ENCODE measurements at places on chromosomes 7 and 10.
A peak's percentile ranks its signal among the peaks of the same experiment; 100 is the strongest.

- DNase-seq = no peak
Observed at GRCh38 chr10:47256751-47257336, 43.2 kb upstream of the GDF10 start.

DNA sequence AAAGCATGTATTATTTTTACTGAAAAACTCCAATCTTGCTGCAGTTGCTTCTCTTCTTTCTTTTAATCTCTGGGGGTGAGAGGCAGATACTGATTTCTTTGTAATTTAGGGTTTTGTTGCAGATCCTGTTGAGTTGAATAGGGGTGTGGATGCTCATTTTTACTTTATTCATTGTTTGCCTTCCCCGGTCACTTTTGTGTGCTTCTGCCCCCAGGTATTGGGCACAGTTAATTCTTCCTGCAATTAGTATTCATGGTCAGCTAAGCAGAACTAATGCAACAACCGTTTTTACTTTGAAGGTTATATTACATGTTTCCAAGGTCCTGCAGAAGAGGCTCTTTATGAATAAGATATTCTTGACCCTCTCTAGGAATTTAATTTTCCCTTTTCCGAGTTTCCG, 96.4 kb downstream of the BUB3 start:
- DNase-seq = no peak

GRCh38 chr10:82190432-82191260, 315.7 kb downstream of the NRG3 start:
- no peak for DNase-seq

DNA sequence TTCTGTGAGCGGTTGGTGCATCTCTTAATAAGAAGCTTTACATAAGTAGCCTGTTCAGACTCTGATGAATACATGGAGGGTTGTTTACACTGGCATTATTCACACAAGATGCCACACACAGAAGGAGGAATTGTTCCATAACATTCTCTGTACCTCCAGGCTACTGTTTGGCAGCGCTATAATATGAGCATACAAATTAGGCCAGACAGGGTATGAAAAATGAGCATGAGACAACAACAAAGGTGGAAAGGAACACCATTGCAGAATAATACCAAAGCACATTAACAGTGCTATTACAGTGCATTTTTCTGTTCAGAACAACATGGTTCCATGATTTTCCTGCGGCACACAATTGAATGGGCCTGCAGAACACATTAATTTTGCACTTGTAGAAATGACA, 417.2 kb upstream of the C7orf33 start:
- DNase-seq = no peak

GRCh38 chr10:100728928-100729861, 16.2 kb upstream of the PAX2 start:
- peak; percentile 62 for DNase-seq

GRCh38 chr7:132124575-132124974, 451.7 kb downstream of the PLXNA4 start:
- no peak for DNase-seq

GRCh38 chr10:17386616-17387075, 67.7 kb downstream of the ST8SIA6 start:
- no peak for DNase-seq

DNA sequence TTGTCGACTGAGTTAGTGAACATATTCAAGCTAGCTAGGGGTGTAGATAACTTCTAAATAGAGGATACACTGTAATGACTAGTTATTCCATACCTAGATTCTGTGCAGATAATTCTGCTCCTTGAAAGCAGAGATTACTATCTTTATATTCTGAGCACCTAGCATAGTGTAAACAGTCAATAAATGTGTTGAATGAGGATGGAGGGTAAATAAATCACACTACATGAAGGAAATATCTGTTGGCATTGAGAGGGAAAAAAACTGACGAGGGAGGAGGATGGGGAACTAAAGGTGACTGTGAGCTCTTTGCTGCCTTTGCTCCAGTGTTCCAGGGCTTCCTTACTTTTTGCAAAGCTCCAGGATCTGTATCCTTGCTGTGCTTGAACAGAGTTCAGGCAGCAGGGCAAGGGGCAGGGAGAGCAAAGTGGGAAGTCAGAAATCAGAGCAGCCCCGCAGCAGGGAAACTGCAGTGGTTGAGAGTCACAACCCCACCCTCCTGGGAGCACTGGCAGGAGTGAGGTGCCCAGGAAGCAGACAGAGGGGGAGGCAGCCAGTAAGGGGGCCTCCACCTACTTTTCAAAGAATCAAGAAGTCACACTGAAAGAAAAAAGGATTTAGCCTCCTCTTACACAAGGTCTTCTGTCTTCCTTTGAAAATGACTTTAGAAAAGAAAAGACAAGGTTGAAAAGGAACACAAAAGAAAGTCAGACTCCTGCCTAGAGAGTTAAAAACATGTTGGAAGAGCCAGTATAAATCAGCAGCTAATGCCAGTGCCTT, 71.8 kb upstream of the LRRN3 start:
- no peak for DNase-seq

DNA sequence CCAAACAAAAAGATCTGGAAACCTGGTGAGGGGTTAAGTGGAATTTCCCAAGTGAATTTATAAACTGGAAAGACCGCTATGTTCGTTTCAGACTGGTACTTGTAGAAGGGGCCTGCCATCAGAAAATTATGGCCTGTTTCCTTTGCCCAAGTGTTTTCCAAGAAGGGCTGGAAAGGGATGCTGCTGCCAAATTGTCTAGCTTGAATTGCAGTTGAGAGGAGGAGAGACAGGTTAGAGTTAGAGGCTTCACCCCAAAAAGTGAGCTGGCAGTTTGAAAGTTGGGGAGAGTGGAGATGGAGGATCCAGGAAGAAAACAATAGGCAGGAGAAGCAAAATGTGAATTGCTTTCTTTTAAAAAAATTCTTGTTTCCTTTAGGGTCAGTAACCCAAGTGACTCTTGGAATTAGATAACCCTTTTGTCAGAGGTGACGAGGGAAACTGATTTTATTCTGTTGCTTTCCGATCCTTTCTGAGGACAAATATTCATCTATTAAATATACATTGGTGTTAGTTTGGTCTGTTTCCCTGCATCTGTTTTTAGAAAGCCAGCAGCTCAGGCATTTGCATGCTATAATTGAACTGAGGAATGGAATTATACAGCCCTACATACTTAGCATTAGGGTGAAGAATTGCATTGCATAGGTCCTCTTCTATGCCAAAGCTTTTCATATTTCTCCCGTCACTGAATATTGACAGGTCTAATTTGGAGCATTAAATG, 82.5 kb upstream of the PRR15 start:
- no peak for DNase-seq

- DNase-seq = no peak
Observed at GRCh38 chr10:131065673-131066305, 245.7 kb downstream of the TCERG1L start.

DNA sequence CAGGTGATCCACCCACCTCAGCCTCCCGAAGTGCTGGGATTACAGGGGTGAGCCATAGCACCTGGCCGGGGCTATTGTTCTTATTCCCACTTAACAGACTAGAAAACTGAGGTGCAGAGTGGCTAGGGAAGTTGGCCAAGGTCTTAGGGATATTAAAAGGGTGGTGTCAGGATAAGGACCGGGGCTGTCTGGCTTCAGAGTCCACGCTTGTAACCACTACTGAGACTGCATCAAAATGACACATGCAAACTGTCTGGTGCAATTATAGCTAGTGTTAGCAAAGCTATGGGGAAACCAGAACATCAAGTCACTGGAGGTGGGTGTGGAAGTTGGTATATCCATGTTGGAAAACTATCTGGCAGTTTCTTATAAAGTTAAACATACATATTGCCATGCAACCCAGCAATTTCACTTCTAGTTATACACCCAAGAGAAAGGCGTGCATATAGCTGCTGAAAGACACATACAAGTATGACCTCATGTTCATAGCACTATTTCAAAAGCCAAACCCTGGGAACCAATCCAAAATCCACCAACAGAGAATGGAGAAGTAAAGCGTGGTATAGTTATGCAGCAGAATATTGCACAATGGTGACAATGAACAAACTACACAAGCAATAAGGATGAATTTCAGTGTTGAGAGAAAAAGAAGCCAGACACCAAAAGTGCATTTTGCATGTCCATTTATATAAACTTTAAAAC, 33.9 kb upstream of the EEPD1 start:
- DNase-seq = no peak

DNA sequence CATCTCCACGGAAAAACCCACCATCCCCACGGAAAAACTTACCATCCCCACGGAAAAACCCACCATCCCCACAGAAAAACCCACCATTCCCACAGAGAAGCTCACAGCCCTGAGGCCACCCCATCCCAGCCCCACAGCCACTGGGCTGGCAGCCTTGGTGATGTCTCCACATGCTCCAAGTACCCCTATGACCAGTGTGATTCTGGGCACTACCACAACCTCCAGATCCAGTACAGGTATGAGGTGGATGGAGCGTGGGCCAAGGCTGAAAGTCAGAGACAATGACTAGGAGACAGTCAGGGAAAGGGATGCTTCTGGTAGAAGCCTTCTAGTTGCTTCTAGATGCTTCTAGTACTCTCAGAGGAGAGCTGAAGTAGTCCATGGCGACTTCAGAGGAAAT, 19.6 kb downstream of the ZAN start:
- DNase-seq = peak; percentile 21

- no peak for DNase-seq
Observed at GRCh38 chr7:35255443-35256255, 1.7 kb upstream of the TBX20 start.

- DNase-seq = no peak
Observed at GRCh38 chr7:11082121-11082520, 108.4 kb downstream of the PHF14 start.

- DNase-seq = no peak
Observed at GRCh38 chr7:31858055-31858454, 171.0 kb downstream of the PPP1R17 start.

DNA sequence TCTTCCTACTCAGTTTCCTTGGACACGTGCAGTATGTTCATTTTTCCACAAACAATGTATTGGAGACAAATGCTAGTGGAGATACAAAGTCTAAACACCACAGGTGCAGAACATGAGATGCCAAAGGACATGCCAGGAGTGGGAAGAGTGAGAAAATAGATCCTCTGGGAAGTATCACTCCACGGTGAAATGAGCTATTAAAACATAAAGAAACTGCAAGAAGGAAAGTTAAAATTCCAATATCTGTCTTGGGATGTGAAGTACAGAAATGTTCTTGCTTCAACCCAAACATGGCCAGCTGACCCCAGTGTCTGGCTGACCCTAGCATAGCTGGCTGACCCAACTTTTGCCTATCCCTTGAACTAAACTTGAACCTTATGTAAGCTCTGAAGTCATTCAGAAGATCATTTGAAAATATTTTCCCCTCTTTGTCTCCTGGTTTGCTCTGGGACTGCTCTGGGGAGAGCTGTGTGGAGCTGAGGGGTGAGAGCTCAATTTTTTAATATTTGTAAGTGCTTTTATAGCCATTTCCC, 59.5 kb downstream of the FZD1 start:
- DNase-seq = no peak

DNA sequence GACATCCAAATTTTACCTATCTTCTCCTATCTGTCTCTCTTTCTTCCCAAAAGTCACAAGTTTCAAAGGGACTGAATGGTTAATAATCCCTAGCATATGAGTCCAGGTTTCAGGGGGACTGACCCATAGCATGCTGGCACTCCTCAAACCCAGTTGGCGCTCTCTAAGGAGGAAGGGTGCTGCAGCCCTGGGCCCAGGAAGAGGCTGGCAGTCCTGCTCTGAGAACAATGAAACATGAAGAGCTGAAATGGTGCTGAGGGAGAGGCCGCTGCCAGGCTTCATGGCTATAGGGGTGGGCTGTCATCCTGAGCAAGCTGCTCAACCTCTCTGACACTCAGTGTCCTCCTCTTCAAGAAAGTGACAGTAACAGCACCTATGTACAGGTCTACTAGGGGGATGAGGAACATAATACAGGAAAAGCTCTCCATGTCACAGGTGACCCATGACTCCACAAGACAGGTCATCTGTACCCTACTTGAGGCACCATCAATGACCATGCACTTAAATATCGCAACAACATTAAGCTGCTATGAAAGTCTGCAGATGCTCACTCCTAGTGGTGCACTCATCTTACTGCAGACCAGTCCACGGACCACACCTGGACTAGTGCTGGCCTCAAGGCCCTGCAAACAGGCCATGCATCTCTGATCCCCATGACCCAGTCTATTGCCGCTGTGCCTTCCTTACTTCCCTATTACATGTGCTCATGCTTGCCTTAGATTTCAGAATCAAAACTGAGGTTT, 17.0 kb downstream of the COBL start:
- DNase-seq = no peak

- no peak for DNase-seq
Observed at GRCh38 chr7:126185959-126186580, 1066.7 kb downstream of the GRM8 start.

- DNase-seq = no peak
Observed at GRCh38 chr10:118041316-118041715, 5.4 kb downstream of the RAB11FIP2 start.

DNA sequence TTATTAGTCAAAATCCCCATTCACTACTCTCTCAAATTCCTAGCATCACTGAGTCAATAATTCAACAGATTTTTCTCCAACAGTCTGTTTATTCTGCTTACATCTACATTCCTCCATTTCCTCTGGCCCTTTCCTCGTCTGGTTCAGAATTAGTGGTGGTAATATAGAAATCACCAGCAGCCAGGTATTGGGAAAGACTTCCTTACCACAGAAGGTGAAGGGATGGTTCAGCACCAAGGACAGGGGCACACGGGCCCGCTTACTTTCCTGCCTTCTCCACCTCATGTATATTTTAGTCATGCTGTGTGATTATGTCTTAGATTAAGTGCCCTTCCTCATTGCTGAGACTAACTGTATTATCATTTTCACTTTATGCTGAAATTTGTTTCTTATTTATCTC, 70.4 kb upstream of the APBB1IP start:
- peak; percentile 34 for DNase-seq

- DNase-seq = no peak
Observed at GRCh38 chr10:20007426-20007825, 191.2 kb downstream of the PLXDC2 start.

GRCh38 chr10:82277591-82277990, 402.6 kb downstream of the NRG3 start:
- DNase-seq = no peak

GRCh38 chr7:151796091-151796870, 80.6 kb downstream of the PRKAG2 start:
- peak; percentile 36 for DNase-seq

- DNase-seq = no peak
Observed at GRCh38 chr7:156034397-156034796, 222.1 kb upstream of the SHH start.

DNA sequence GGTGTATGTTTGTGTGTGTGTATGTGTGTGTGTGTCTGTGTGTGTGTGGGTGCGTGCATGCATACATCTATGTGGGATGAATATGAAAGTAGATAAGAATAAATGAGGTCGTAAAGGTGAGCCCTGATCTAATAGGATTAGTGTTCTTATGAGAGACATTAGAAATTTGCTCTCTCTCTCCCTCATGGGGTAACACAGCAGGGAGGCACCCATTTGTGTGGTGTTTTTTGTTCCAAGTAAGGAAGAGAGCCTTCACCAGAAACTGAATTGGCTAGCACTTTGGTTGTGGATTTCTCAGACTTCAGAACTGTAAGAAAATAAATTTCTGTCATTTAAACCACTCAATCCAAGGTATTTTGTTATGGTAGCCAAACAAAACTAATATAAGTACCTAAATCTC, 353.7 kb upstream of the CHRM2 start:
- DNase-seq = no peak
